ENCODE measurements at places on chromosomes 7 and 10.

DNA sequence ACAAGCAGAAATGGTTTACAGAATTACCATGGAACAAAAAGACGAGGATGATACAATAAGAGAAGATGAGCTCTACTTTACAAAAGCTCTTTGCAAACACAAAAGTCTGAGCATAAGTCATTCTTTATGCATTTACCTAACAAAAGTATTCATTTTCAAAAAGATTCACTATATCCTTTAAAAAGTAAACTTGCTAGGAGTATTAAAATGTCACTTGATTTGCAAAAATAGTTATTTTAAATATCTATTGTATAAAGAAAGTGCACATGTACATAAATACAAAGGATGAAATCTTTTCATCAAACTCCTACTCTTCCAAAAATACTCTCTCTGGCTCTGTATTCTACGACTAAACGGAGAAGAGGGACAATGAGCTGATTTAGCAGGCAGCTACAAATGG is 146.4 kb upstream of the STEAP1 start:
- DNase-seq: no peak

DNA sequence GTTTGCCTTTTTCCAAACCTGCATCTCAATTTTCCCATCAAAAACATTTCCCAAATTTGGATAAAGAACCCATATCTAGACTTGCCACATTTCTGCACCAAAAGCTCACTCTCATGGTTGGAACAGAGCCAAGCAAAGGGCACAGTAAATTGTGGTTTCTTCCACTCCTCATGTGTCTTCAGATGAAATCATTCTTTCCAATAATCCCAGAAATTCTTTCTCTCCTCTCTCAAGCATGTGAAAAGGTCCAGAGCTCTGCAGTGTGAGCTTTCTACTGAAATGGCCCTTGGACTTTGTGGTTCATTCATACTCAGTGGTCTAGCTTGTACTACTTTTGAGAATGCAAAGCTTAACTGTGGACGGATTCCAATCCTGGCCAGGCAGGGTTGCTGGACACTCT is 19.8 kb downstream of the PRSS2 start:
- no peak for DNase-seq

GRCh38 chr10:125201108-125201524 is 40.8 kb upstream of the CTBP2 start:
- DNase-seq: no peak

DNA sequence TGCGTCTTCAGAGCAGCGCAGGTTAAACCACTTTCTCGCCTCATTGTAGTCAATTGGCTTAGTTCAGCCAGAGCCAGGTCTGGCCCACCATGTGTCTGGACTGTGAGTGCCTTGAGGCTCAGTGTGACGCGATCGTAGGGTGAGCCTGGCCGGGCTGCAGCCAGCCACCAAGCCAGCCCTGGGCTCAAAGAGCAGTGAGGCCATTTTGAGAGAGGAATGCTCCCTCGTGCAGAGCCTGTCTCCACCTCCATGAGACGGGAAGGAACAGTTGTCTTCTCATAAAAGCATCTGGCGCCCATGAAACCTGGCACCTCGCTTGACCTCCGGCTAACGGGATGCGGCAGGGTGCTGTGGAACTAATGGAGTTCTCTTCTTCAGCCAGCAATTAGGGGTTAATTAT is 34.5 kb downstream of the LHPP start:
- DNase-seq: no peak

DNA sequence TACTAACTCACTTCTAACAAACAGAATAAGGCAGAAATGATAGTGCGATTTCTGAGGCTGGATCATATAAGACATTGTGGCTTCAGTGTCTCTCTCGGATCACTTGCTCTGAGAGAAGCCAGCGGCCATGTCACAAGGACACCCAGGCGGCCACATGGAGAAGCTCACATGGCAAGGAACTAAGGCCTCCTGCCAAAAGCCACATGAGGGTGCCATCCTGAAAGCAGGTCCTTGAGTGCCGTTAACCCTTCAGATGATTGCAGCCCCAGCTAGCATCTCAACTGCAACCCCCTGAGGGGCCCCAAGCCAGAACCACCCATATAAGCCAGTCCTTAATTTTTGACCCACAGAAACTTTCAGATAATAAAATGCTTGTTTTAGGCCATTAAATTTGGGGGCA is 6.9 kb upstream of the VDAC2 start:
- DNase-seq: no peak

GRCh38 chr10:33187427-33187999 is 147.0 kb downstream of the NRP1 start:
- DNase-seq: no peak

DNA sequence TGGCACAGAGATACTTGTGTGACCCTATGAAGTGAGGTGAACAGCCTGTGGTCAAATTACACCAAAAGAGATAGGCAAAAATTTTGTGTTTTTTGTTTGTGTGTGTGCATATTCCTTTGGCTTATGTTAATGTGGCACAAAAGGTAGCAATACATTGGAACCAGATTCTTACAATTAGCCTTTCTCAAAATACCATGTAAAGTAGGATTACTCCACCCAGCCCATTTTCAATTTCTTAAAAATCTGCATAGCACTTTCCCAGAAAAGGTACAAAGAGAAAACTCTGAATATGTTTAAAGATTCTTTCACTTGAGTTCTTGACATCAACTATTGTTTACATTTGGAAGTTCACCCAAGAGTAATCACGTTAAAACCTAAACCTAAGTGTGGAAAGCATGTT is 157.3 kb upstream of the YAE1 start:
- DNase-seq: no peak

DNA sequence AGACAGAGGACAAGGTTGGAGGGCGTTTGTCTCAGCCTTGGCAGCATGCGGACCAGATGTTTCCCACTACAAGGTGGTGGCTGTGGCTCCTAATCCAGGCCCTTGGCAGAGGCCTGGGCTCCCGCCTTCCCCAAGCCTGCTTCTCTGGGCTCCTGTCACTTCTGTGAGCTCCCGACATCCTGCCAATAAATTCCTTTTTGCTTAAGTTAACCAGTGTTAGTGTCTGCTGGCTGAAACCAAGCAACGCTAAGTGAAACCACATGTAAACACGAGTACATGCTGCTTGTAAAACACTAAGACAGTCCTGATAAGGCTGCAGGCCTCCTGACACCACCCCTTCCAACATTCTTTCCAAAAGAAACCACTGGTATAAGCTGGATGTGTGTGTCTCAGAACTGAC is 263.6 kb upstream of the ZMIZ1 start:
- no peak for DNase-seq

DNA sequence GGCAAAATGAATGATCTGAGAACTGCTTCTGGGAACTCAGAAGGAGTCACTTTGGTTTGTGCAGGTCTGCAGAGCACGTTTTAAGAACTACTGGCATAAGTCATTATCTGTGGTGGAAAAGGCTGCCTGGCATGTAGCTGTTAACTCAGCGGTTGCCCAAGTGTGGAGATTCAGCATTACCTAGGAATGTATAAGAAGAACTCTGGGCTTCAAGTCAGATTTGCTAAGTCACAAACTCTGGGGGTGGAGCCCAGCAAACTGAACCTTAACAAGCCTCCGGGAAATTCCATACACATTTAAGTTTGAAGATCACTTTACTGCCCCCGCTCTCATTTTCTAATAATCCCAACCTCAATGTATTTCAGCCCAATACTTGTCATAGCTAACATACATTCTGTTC is 31.1 kb downstream of the PLXDC2 start:
- no peak for DNase-seq

- no peak for DNase-seq
Observed at GRCh38 chr7:155872678-155873369, 60.6 kb upstream of the SHH start.

- no peak for DNase-seq
Observed at GRCh38 chr7:28018020-28018419, 162.6 kb downstream of the JAZF1 start.

DNA sequence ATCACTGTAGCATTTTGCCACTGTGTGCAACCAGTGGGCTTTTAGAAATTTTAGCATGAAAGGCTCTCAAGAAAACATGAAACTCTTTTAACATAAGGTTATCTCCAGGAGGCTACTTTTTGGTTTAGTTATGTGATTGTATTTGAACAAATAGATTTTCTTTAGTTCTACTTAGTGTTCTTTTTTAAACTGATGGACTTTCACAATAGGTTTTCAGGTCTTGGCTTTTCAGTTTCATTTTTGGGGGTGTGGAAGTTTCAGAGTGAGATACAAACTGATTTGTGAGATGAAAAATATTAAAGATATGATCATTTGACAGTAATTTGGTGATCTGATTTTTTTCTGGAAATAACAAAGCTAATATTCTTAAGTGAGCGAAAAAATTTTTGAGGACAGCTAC is 344.1 kb downstream of the PHF14 start:
- no peak for DNase-seq

- DNase-seq: peak; percentile 1
Observed at GRCh38 chr7:92851732-92852131, 15.4 kb upstream of the CDK6 start.

- no peak for DNase-seq
Observed at GRCh38 chr7:148815612-148816011, 68.5 kb downstream of the EZH2 start.

DNA sequence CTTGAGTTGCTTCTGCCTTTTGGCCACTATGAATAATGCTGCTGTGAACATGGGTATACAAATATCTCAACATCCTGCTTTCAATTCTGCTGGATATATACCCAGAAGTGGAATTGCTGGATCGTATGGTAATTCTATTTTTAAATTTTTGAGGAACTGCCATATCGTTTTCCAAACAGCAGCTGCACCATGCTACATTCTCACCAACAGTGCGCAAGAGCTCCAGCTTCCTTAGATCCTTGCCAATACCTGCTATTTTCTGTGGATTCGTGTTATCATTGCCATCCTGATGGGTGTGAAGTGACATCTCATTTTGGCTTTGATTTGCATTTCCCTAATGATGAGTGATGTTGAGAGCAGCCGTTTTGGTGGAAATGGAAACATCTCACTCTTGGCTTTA is 26.7 kb downstream of the FRMD4A start:
- no peak for DNase-seq

GRCh38 chr10:5844345-5845055 is 31.3 kb upstream of the GDI2 start:
- no peak for DNase-seq

GRCh38 chr10:122786269-122786668 is 59.4 kb downstream of the CUZD1 start:
- no peak for DNase-seq

DNA sequence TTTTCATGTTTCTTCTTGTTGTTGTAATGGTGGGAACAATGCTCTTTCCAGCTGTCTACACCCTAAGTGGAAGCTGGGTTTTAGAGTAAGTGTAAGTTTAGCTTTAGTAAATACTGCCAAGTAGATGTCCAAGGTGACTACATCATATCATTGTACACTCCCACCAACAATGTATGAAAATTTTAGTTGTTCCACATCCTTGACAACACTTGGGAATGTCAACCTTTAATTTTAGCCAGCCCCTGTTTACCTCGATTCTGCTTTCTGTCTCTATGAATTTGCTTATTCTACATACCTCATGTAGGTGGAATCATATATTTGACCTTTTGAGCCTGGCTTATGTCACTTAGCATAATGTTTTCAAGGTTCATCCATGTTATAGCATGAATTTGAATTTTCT is 93.0 kb downstream of the MTPAP start:
- no peak for DNase-seq

DNA sequence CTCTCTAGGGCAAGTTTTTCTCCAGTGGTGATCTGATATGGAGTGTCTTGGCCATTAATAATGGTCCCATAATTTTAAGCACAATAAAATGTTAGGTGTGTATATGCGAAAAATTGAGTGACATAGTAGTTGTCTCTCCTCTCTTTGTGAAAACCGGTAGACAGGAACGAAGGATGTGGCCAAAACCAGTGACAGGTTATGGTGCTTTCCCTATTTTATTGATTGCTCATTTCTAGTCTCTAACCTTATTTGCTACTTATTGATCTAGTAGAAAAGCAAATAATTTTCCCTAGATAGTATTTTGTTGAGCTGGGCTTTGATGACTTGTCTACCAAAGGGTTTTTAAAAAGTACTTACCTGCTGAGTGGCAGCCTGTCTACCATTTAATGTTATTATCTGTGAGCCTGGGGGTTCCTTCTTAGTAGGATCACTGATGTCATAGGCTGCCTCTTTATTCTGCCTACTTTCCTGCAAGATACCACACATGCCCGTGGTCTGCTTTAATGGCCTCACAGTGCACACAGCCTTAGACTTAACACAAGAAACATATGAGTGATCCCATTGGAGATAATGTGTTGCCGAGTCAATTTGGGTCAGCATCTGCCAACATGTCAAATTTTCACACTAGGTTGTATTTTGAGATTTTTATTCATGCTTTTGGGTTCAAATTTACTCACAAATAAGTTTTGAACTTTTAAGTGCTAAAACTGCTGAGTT is 100.0 kb downstream of the AUTS2 start:
- DNase-seq: no peak

All from hypothalamus (tissue), 51 donors.